ENCODE measurements at places on chromosomes 12 and 14. TPM values are rescaled to one million over a fixed set of nuclear protein-coding genes. Genes with fewer than 3 reads are reported as not detected.

Gene MYF5
- polyA plus RNA-seq, result not detected

Gene SLCO1C1
- polyA plus RNA-seq, result 0.54 TPM

Gene OR10A7
- polyA plus RNA-seq, result not detected

Gene DHH
- 0.54 TPM for polyA plus RNA-seq

Gene PLEKHG7
- not detected for polyA plus RNA-seq

Gene SLC41A2
- 1.2 TPM for polyA plus RNA-seq

Gene NFATC4
- polyA plus RNA-seq, result 25.8 TPM

Gene EGLN3
- polyA plus RNA-seq, result 85.6 TPM

Gene CLEC1A
- 3.5 TPM for polyA plus RNA-seq

Gene CD27
- 0.27 TPM for polyA plus RNA-seq

Gene MANSC1
- polyA plus RNA-seq, result 8.1 TPM

Gene SPRYD4
- 3.1 TPM for polyA plus RNA-seq

Gene EML1
- polyA plus RNA-seq, result 11.2 TPM

Gene ASCL4
- polyA plus RNA-seq, result 0.02 TPM

Gene LYZ
- polyA plus RNA-seq, result 16.5 TPM

Gene PPP1R1A
- polyA plus RNA-seq, result 210 TPM

Gene TAS2R42
- polyA plus RNA-seq, result not detected

Gene ASCL1
- not detected for polyA plus RNA-seq

Gene GPR132
- polyA plus RNA-seq, result 0.32 TPM

Gene KCNC2
- not detected for polyA plus RNA-seq

Gene KRT83
- polyA plus RNA-seq, result not detected

Gene KSR2
- 0.02 TPM for polyA plus RNA-seq

Data from right cardiac atrium (tissue), 5 donors.